ENCODE measurements at places on chromosomes 7 and 10.

DNA sequence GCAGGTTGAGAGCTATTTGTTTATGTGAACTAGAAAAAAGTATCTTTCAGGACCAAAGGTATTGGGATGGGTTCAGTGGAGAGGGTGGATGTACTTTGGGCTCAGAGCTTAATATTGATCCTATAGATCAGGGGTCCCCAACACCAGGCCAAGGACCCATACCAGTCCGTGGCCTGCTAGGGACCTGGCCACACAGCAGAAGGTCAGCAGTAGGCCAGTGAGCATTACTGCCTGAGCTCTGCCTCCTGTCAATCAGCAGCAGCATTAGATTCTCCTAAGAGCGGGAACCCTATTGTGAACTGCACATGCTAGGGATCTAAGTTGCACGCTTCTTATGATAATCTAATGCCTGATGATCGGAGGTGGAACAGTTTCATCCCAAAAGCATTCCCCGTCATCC lies 115.8 kb upstream of the WDR11 start:
- no peak for DNase-seq

- no peak for DNase-seq
These were observed 36.8 kb upstream of the ANK3 start for GRCh38 chr10:60426425-60426824.

- no peak for DNase-seq
These were observed 369.7 kb upstream of the NPVF start for GRCh38 chr7:25597946-25598345.

- DNase-seq, result no peak
These were observed 85.9 kb upstream of the KMT2C start for GRCh38 chr7:152521420-152522337.

- no peak for DNase-seq
These were observed 468.6 kb upstream of the ZMIZ1 start for GRCh38 chr10:78600121-78600665.

DNA sequence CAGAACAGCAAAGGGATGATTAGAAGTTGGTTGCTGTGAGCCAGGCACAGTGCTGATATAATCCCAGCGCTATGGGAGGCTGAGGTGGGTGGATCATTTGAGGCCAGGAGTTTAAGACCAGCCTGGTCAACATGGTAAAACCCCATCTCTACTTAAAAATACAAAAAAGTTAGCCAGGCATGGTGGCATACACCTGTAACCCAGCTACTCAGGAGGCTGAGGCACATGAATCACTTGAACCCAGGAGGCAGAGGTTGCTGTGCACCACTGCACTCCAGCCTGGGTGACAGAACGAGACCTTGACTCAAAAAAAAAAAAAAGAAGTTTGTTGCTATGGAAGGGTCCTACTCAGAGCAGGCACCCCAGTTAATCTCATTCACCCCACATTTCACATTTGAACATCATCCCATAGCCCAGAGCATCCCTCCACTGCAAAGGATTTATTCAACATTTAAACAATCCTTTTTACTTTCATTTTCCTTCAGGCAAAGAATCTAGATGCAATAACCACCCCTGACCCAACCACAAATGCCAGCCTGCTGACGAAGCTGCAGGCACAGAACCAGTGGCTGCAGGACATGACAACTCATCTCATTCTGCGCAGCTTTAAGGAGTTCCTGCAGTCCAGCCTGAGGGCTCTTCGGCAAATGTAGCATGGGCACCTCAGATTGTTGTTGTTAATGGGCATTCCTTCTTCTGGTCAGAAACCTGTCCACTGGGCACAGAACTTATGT lies 4.1 kb downstream of the IL6 start:
- no peak for DNase-seq

DNA sequence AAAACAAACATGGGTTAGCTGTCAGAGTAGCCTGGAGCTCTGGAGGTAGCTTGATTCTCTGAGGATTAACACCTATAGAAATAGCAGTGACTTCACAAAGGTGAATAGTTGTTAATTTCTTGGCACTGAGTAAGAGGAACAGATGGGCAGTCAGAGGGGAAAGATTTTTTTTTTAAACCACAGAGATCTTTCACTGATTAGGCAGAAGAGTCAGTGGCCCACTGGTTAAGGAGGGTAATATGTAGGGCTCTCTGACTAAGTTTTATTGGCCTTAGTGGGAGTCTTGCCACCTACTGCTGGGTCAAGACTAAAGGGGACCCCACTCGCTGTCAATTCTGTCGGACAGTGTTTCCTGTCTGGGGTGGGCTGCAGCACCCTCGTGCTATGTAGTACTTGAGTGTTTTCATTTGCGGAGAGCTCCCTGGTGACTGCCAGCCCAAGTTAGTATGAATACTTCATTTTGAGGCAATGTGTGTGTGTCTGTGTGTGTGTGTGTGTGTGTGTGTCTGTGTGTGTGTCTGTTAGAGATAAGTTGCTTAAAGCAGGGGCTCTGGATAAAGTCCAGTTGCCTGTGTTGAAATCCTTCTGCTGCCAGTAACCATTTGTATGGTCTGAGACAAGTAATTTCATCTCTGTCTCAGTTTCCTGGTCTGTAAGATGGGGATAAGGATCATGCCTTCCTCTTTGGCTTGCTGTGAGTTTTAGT lies 145.2 kb downstream of the ARID5B start:
- no peak for DNase-seq

GRCh38 chr7:17239683-17240521 lies 58.5 kb upstream of the AHR start:
- no peak for DNase-seq

- DNase-seq, result no peak
These were observed 43.8 kb downstream of the EXOC6 start for GRCh38 chr10:92891885-92892690.

GRCh38 chr7:30923774-30924413 lies 12.2 kb downstream of the AQP1 start:
- no peak for DNase-seq

GRCh38 chr7:155728116-155728515 lies 83.7 kb downstream of the RBM33 start:
- no peak for DNase-seq

GRCh38 chr10:75019370-75019769 lies 92.1 kb upstream of the SAMD8 start:
- DNase-seq, result no peak

All from stimulated activated CD8-positive, alpha-beta memory T cell treated with anti-CD3 and anti-CD28 coated beads, Interleukin-15, amount 100 ng/mL, for 24 hours (primary cell).